Esophagus mucosa (tissue), 1 donor: ENCODE measurements at places on chromosomes 4 and X.

GRCh38 chrX:102765809-102766208 lies 45.3 kb downstream of the GPRASP3 start:
- no peak for ATAC-seq

- no peak for ATAC-seq
These were observed 7.0 kb upstream of the DSPP start for GRCh38 chr4:87601361-87601760.

DNA sequence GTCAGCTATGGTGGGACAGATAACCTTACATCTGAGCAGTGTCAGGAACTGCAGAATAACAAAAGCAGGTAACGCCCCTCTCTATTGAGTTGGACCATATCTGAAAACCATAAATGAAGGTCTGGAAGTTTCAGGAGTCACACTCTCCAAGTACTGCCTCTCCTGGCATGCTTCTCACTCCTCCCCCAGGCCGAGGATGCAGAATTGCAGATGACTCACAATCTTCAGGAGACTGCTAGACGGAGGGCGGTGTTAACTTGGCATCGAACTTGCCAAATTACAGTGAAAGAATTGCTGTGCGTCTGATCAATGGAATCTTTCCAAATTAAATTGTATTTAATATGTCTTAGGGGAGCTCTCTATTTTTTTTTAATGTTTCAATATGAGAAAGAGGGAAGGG lies 67.1 kb upstream of the TRIM2 start:
- peak; percentile 72 for ATAC-seq

GRCh38 chrX:43551590-43551989 lies 104.5 kb upstream of the MAOA start:
- no peak for ATAC-seq

DNA sequence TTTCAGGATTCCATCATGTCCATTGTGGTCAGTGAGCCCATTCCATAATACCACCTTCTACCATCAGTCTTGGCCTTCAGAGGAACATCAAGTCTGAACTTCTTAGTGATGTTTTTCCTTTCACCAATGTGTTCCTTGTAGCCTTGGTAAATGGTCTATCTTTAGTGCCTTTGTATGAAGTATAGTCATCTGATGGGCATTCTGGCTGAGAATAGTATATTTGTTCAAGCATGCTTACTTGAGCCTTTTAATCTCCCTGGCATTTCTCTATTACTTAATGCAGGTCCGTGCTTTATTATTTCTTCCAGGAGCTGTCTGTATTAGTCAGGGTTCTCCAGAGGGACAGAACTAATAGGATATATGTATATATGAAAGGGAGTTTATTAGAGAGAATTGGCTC lies 99.7 kb downstream of the TLL1 start:
- ATAC-seq = peak; percentile 92

- ATAC-seq = peak; percentile 99
These were observed 230.7 kb upstream of the STK26 start for GRCh38 chrX:131792356-131792749.

GRCh38 chrX:11913001-11913400 lies 155.0 kb downstream of the MSL3 start:
- no peak for ATAC-seq

DNA sequence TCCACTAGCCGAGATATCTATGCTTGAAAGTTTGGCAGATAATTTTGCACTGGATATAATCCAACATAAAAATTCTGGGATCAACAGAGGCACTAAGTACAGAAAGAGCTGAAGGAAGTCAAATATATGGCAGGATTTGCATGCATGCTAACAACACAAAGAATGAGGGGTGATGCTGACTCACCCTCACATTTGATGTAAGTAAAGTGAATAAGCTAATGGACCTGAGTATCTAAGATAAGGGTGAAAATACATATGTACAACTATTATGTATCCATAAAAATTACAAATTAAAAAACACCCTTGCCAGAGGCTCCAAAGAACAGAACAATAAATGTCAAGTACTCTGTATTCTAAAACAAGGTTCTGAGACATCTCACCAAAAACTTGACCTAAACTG lies 63.8 kb upstream of the PRDX4 start:
- ATAC-seq = no peak
